ENCODE measurements at places on chromosomes 4 and X.

DNA sequence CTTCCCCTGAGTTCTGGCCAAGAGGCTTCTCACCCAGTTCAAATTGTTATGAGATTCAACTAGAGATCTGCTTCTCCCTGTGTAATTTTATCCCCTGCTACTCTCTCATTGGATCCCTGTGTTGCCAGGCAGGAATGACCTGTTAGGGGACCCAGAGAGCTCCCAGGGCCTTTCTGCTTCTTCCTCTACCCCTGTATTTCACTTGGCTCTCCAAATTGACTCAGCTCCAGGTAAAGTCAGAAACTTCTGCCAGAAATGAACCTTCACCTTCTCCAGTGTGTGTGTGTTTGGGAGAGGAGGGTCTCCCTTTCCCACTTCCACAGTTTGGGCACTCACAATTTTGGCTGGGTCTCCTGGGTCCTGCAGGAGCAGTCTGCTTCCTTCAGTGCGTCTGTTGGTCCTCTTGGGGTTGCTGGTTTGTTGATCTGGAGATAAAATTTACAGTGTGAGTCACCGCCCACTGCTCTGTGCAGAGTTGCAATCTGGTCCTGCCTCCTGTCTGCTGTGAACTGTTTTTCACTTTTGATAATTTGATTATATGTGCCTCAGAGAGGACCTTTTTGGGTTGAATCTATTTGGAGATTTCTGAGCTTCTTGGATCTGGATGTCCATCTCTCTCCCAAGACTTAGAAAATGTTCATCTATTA is 112.4 kb upstream of the EDA2R start:
- H3K27ac ChIP-seq = no peak overlapping the region
- H3K36me3 ChIP-seq = no peaks in the 10 kb centered on the region
- no peaks in the 10 kb centered on the region for H3K27me3 ChIP-seq

GRCh38 chr4:159010563-159011260 is 92.2 kb upstream of the RAPGEF2 start:
- no peaks in the 10 kb centered on the region for H3K36me3 ChIP-seq
- no peak overlapping the region for H3K4me3 ChIP-seq
- H3K4me1 ChIP-seq = peaks cover under 1% of the 10 kb centered on the region
- H3K27me3 ChIP-seq = no peaks in the 10 kb centered on the region
- H3K27ac ChIP-seq = no peak overlapping the region
- DNase-seq = no peak

GRCh38 chr4:78768452-78769180 is 7.5 kb upstream of the BMP2K start:
- no peak overlapping the region for H3K27ac ChIP-seq
- no peaks in the 10 kb centered on the region for H3K36me3 ChIP-seq

- H3K4me1 ChIP-seq = peaks cover 37% of the 10 kb centered on the region
- no peak for DNase-seq
- peak overlapping the region; percentile 77 for H3K27ac ChIP-seq
Measured at GRCh38 chrX:19566359-19567222, 51.3 kb upstream of the MAP3K15 start.

DNA sequence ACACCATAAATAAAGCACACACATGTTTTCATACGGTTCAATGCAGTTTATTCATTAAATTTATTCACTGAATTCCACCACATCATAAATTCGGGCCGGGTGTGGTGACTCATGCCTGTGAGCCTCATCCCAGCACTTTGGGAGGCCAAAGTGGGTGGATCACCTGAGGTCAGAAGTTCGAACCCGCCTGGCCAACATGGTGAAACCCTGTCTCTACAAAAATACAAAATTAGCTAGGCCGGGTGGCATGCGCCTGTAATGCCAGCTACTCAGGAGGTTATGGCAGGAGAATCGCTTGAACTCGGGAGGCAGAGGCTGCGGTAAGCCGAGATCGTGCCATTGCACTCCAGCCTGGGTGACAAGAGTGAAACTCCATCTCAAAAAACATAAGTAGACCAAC is 131.6 kb downstream of the PDS5A start:
- peaks cover 3% of the 10 kb centered on the region for H3K27me3 ChIP-seq
- no peak overlapping the region for H3K4me3 ChIP-seq
- no peak overlapping the region for H3K27ac ChIP-seq

GRCh38 chrX:30504309-30504708 is 73.3 kb downstream of the TASL start:
- peaks cover 16% of the 10 kb centered on the region for H3K4me1 ChIP-seq
- no peaks in the 10 kb centered on the region for H3K27me3 ChIP-seq
- no peaks in the 10 kb centered on the region for H3K36me3 ChIP-seq

DNA sequence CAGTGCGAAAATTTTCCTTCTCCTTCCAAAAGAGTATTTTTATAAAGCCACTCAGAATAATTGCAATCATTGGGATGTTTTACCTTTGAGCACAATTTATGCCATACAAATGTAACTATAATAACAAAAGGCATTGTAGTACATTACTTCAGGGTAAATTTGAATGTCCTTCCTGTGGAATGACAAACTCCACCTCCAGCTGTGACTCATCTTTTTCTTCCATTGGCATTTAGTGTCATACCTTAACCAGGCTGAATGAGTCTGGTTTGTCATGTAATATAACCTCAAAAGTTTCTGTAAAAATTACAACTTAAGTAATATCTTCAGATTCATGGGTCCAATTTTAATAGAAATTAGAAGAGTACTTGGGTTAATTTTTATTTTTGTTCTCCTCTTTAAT is 93.3 kb downstream of the TMEM47 start:
- peaks cover 18% of the 10 kb centered on the region for H3K4me1 ChIP-seq
- H3K27ac ChIP-seq = no peak overlapping the region
- no peak for DNase-seq
- H3K36me3 ChIP-seq = no peaks in the 10 kb centered on the region
- no peak overlapping the region for H3K4me3 ChIP-seq

- no peak overlapping the region for H3K27ac ChIP-seq
- DNase-seq = peak; percentile 10
- H3K4me1 ChIP-seq = peaks cover 8% of the 10 kb centered on the region
Measured at GRCh38 chr4:4225915-4226605, 669 bp downstream of the OTOP1 start.

- H3K27me3 ChIP-seq = no peaks in the 10 kb centered on the region
- DNase-seq = no peak
- no peaks in the 10 kb centered on the region for H3K4me1 ChIP-seq
Measured at GRCh38 chrX:152405561-152405960, 45.6 kb downstream of the GABRA3 start.

DNA sequence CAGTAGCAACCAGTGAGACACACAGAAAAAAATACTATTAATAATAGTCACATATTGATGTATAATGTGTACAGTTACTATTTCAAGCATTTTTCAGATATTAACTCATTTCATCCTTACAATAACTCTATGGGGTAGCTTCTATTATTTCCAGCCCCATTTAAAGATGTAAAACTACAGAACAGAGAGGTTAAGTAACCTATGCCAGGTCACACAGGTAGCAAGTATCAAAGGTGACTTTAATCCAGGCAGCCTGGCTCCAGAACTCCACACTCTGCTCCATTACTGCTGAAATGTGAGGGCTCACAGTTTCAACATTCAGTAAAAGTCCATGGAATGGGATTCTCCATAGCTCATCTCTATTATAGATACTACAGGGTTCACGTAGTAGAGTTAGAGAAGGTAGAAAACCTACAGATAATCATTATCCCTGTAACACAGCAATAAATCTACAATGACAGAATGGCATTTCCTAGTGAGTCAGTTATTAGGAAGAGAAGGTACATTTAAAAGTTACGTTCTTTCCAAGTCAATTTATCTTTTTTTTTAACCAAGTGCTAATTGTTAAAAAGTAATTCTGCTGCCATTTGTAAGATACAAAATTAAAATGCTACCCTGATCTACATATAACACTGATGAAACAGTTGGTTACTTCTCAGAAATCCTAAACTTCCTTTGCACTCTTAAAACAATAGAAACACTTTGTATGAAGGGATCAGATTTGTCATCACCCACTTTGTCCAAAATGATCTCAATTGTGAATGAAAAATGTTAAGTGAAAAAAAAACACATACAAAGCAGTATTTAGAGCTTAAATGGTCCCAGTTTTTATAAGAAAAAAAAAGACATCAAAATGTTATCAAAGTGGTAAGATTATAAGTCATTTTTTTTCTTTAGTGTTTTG is 18.7 kb downstream of the RELL1 start:
- no peak overlapping the region for H3K27ac ChIP-seq
- H3K27me3 ChIP-seq = no peaks in the 10 kb centered on the region
- peaks cover 49% of the 10 kb centered on the region for H3K4me1 ChIP-seq
- DNase-seq = no peak
- H3K4me3 ChIP-seq = no peak overlapping the region

GRCh38 chr4:171932238-171932637 is 119.0 kb downstream of the GALNTL6 start:
- no peaks in the 10 kb centered on the region for H3K27me3 ChIP-seq
- no peak overlapping the region for H3K4me3 ChIP-seq
- no peak overlapping the region for H3K27ac ChIP-seq

- H3K4me1 ChIP-seq = peaks cover 46% of the 10 kb centered on the region
- H3K36me3 ChIP-seq = peaks cover 30% of the 10 kb centered on the region
- peak overlapping the region; percentile 82 for H3K27ac ChIP-seq
- no peaks in the 10 kb centered on the region for H3K27me3 ChIP-seq
- no peak for DNase-seq
Measured at GRCh38 chr4:183968931-183969330, 63.8 kb downstream of the STOX2 start.

DNA sequence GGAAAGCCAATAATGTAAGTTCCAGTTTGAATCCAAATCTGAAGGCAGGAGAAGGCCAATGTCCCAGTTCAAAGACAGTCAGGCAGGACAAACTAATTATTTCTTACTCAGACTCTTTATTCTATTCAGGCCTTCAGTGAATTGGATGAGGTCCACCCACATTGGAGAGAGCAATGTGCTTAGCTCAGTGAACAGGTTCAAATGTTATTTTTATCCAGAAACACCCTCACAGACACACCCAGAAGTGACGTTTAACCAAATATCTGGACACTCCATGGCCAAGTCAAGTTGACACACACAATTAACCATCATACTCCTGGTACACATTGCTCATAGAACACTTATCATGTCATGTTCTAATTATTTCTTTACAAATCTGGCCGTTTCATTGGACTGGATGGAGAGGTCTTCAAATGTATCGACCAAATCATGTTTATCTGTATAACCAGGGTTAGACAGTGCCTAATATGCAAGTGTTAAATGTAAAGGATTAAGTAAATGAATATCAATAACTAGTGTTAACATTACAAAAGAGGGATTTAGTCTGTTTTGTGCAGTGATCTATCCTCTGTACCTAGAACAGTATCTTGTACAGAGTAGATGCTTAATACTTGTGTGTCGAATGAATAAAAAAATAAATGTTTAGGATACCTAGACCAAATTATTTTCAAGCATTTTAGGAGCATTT is 27.1 kb upstream of the XK start:
- H3K36me3 ChIP-seq = no peaks in the 10 kb centered on the region
- peaks cover 4% of the 10 kb centered on the region for H3K27me3 ChIP-seq
- H3K4me3 ChIP-seq = no peak overlapping the region

DNA sequence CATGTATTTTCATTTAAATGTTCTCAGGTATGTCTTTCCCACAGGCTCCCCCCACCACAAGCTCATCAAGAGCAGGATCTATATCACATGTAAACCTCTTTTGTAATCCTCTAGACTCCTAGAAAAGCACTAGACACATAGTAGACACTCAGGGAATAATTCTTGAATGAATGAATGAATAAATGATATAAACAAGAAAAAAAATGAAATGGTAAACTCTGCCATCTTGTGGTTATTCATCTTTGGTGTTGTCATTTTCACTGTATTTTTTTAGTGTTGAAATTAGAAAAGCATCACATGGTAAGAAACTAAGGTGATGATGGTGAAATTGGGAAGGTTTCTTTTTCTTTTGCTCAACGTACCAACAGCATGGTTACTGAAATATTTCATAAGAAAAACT is 34.2 kb upstream of the C1GALT1C1 start:
- no peaks in the 10 kb centered on the region for H3K36me3 ChIP-seq
- H3K27me3 ChIP-seq = no peaks in the 10 kb centered on the region
- no peak for DNase-seq
- H3K27ac ChIP-seq = no peak overlapping the region
- H3K4me1 ChIP-seq = no peaks in the 10 kb centered on the region

DNA sequence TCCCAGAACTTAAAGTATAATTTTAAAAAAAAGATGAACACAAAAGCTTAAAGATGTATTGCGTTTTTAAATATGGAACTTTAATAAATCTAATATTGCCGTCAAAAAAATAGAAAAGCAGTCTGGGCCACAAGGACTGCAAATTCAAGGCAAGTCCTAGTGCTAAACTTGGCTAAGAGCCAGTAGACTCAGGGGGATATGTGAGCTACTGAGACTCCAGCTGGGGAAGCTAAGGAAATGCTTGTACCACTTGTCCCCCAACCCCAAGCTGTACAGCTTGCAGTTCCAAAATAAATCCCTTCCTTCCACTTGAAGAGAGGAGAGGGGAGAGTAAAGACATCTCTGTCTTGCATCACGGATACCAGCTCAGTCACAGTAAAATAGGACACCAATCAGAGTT is 290.8 kb upstream of the FGF13 start:
- H3K4me1 ChIP-seq = no peaks in the 10 kb centered on the region
- no peaks in the 10 kb centered on the region for H3K36me3 ChIP-seq
- H3K4me3 ChIP-seq = no peak overlapping the region
- no peak overlapping the region for H3K27ac ChIP-seq
- H3K27me3 ChIP-seq = peaks cover 9% of the 10 kb centered on the region
- DNase-seq = no peak

- H3K4me3 ChIP-seq = no peak overlapping the region
- no peak for DNase-seq
- H3K36me3 ChIP-seq = peaks cover 8% of the 10 kb centered on the region
- H3K27me3 ChIP-seq = no peaks in the 10 kb centered on the region
Measured at GRCh38 chr4:80367737-80368136, 32.2 kb downstream of the CFAP299 start.

DNA sequence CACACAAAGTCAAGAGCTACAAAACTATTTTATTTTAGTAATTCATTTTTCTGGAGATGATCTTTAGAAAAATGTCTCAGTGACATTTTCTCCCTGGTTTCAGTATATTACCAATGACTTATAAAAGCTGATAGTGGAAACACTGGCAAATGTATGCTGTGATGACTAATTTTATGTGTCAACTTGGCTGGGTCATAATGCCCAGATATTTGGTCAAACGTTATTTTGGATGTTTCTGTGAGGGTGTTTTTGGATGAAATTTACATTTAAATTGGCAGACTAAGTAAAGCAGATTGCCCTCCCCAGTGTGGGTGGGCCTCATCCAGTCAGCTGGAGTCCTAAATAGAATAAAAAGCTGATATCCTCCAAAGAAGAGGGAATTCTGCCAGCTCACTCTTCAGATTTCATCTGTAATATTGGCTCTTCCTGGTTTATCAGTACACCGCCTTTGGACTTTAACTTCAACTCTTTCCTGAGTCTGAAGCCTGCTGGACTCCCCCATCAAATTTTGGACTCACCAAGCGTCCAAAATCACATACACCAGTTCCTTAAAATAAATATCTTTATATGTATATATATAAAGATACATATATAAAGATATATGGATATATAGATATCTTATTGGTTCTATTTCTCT is 31.2 kb upstream of the RAB40A start:
- peaks cover 9% of the 10 kb centered on the region for H3K36me3 ChIP-seq
- H3K27ac ChIP-seq = no peak overlapping the region
- no peak overlapping the region for H3K4me3 ChIP-seq
- peaks cover 5% of the 10 kb centered on the region for H3K27me3 ChIP-seq

GRCh38 chr4:154205471-154205870 is 286.1 kb downstream of the DCHS2 start:
- peaks cover 7% of the 10 kb centered on the region for H3K27me3 ChIP-seq
- no peak overlapping the region for H3K4me3 ChIP-seq
- H3K27ac ChIP-seq = no peak overlapping the region
- no peaks in the 10 kb centered on the region for H3K36me3 ChIP-seq
- no peaks in the 10 kb centered on the region for H3K4me1 ChIP-seq
